Activated CD4-positive, alpha-beta T cell treated with anti-CD3 and anti-CD28 coated beads for 48 hours (primary cell): ENCODE measurements at places on chromosomes 12 and 14.

GRCh38 chr14:105086833-105087307, 21.6 kb upstream of the GPR132 start:
- peak; percentile 92 for DNase-seq

GRCh38 chr12:116818341-116818856, 62.8 kb downstream of the HRK start:
- DNase-seq = peak; percentile 8

DNA sequence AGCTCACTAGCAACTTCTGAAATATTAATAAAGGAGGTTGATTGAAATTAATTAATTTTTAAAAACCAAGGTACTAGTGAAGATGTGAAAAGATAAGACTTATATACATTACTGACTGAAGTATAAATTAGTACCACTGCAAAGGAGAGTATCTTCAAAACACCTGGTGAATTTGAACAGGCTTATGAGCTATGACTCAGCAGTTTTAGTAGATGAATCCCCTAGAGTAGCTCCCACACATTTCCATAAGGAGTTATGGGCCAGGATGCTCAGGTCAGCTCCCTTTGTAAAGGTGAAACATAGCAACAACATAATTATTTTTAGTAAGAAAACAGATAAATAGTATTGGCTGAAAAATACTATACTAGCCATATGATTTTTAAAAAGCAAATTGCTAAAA, 218.6 kb downstream of the SYT1 start:
- DNase-seq = no peak

DNA sequence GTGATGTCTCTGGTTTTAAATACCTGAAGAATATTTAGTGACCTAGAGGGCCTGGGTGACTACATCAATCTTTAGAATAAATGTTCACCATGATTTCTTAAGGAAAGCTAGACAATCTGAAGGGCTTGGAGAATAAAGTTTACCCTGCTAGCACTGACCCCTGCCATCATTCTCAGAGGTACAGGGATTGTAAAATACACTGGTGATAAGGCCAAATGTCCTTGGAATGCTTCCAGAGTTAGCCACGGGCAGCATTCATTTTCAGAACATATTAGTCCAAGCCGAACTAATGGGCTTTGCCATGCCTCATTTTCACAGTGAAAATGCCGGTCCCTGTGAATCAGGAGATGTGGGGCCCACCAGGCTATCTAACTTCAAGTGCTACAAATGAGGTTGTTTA, 1381.7 kb upstream of the SEL1L start:
- DNase-seq = no peak

GRCh38 chr14:80576401-80576800, 365.1 kb upstream of the DIO2 start:
- no peak for DNase-seq

DNA sequence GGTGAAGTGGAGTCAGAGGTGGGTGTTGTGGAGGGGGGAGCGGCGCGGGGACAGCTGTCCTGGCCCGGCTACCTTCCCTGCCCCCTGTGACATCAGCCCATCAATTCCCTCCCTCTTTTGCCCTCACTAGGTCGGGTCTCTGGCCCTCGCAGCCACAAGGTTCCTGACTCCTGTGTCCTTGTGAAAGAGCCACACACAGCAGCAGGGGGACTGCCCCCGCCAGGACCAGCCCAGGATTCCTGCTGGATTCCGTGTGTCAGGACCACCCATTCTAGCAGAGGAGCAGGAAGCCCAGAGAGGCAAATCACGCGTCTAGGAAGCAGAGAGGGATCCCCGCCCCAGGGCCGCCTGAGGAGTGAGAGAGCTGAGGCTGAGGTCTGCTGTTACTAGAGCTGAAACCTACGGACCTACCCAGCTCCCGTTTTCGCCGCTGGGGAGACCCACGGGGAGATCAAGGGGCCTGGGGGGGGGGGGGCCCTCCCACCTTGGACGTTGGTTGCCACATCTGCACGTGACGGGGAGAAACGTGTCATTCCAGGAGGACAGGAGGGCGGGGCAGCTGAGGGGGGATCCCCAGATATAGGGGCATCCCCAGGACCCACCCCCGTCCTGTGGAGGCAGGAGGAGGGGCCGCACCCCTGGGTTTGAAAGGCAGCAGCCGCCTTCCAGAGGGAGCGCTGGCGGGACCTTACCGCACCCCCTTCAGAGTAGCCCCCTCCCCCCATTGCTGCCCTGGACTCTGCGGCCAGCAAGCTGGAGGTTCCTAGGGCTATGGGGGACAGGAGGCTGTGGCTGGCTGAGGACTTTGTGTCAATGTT, 12.5 kb upstream of the INF2 start:
- DNase-seq = peak; percentile 69

- DNase-seq = no peak
These were observed 12.3 kb downstream of the GPR19 start for GRCh38 chr12:12683725-12684124.

DNA sequence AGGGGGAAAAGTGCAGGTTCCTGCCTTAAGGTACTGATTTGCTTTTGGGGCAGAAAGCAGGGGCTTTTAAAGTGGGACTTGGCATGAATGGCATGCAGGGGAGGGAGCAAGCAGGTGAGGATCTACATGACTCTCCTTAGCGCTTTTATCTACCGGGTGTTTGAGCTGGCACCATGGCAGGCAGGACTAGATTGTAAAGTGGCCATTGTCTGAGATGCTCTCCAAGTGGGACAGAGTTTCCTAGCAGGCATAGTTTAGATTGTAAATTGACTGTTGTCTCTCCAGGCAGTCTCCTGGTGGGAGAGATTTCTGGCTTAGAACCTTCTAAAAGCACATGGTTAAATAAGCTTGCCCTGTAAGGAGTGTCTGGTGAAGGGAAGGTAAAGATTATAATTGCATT, 5.3 kb upstream of the DICER1 start:
- DNase-seq = no peak

DNA sequence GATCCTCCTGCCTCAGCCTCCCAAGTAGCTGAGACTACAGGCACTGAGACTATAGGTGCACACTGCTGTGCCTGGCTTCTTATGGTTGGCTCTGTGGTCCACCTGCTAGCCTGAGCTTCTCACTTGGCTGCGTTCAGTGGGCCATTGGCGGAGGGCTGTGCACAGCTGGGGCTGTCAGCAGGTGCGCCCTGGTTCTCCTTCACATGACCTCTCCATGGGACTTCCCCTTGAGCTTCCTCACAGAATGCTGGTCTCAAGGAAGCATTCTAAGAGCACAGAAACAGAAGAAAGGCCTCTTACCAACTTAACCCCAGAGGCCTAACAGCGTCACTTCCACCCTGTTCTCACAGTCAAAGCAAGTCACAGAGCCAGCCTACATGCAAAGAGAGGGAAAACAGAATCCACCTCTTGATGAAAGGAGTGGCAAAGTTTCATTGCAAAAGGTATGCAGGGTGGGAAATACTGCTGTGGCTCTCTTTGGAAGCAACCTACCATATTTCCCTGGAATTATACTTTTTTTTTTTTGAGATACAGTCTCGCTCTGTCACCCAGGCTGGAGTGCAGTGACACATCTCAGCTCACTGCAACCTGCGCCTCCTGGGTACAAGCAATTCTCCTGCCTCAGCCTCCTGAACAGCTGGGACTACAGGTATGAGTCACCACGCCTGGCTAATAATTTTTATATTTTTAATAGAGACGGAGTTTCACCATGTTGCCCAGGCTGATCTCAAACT, 9.3 kb downstream of the RILPL2 start:
- peak; percentile 24 for DNase-seq
